ENCODE measurements at places on chromosomes 1 and 21. TPM values are rescaled to one million over a fixed set of nuclear protein-coding genes. Genes with fewer than 3 reads are reported as not detected.

Gene MAP3K7CL
- 22.3 TPM for total RNA-seq

Gene KIAA1614
- 3.0 TPM for total RNA-seq

Gene CENPF
- total RNA-seq: 3.6 TPM

Gene CDC14A
- 19.2 TPM for total RNA-seq

Gene PDE4B
- 3.3 TPM for total RNA-seq

Gene ITGB2
- 212 TPM for total RNA-seq

Gene TYW3
- total RNA-seq: 17.5 TPM

Gene IL19
- not detected for total RNA-seq

Measured in adrenal gland (tissue), 19 donors.